ENCODE measurements at places on chromosomes 12 and 14.

DNA sequence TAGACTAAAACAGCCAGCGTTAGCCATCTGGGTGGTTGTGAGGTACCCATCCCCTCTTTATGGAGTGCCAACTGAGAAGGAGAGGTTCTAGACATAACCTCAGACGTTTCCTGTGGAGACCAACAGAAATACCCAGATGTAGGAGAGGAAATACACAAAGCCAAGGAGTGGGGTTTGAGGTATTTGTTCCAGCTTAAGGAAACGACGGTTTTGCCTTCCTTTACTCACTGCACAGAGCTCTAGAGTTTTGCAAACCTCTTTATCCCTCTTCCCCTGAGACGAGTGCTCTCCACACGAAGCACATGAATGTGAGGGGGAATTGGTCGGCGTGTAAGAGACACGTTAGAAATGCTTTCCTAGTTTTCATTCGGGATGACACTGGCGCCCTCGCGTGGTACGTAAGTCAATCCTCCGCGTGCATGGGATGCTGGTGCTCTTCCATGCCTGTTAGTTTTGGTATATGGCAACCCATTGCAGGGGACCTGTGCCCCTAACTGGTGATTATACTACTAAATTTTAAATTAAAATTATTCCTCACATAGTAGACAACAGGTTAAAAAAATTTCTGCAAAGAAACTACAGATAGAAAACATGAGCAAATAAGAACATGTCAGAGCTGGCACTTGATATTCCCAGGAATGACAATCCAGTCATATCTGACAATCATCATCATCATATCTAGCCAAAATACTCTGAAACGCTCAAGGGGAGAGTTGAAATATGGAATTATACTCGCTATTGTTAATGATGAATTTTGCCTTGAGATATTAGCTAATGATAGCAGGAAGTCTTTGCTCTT lies 121.7 kb downstream of the PPM1H start:
- DNase-seq: peak; percentile 62

- DNase-seq: no peak
These were observed 95.9 kb downstream of the TTC7B start for GRCh38 chr14:90720336-90720735.

GRCh38 chr12:76529226-76529918 lies 30.2 kb downstream of the OSBPL8 start:
- no peak for DNase-seq

DNA sequence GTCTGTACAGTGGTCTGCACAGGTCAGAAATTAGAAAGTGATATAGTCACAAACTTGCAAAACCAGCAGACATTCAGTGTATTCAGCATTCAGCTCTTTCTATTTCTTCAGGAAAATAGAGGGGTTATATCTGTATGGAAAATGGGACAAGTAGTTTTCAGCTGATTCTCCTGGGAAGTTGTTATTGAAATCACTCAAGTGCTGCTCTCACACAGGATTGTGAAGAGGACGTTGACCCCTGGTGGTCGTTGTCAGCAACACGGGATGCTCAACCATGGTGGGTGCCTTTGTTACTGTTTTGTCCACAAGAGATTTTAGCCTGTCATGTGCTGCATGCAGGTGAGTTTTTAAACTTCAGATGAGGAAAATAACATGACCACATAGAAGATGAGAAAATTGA lies 981.8 kb downstream of the TMEM121 start:
- no peak for DNase-seq

GRCh38 chr12:92596383-92596782 lies 106.4 kb upstream of the PLEKHG7 start:
- no peak for DNase-seq

GRCh38 chr12:24206621-24207020 lies 257.2 kb upstream of the SOX5 start:
- DNase-seq: no peak

- DNase-seq: no peak
These were observed 9.2 kb downstream of the KMT2D start for GRCh38 chr12:49051373-49051764.

DNA sequence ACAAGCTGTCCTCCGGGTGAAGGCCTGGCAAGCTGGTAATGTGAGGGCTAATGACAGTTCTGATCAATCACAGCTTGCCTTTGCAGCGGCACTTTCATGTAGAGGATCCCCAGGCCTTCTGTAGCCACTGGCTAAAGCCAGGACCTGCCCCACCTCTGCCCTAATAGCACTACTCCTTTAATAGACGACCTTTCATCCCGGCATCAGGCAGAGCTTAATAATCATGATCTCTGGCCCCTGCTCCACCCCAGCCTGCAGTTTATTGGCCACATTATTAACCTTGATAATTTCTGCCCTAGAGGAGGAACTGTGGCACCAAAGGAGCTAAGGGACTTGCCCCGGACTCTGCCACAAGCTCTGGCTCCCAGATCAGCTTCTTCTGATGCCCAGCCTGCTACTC lies 142.3 kb upstream of the TBX3 start:
- no peak for DNase-seq

GRCh38 chr14:100670753-100671049 lies 56.0 kb upstream of the DLK1 start:
- DNase-seq: no peak

GRCh38 chr12:83321971-83322370 lies 635.3 kb downstream of the TMTC2 start:
- no peak for DNase-seq

- DNase-seq: no peak
These were observed 21.3 kb upstream of the TUBA1C start for GRCh38 chr12:49243631-49244030.

DNA sequence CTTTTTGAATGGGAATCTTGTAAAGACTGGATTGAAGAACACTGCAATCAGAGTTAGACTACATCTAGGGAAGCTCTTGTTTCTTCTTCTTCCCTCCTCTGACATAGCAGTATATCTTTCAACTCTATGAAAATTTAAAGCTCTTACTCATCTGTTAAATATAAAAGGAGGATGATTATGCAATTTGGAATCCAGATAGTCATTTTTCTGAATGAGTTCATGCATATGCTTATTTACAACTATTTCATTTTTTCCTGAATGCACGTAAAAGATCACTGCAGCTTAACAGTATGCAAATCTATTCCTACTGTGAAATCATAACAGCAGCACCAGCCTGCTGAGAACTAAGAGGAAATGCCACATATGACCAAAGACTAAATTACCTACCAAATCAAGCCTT lies 133.5 kb upstream of the TMCC3 start:
- DNase-seq: no peak

GRCh38 chr12:101781834-101782233 lies 42.6 kb upstream of the SYCP3 start:
- DNase-seq: no peak

DNA sequence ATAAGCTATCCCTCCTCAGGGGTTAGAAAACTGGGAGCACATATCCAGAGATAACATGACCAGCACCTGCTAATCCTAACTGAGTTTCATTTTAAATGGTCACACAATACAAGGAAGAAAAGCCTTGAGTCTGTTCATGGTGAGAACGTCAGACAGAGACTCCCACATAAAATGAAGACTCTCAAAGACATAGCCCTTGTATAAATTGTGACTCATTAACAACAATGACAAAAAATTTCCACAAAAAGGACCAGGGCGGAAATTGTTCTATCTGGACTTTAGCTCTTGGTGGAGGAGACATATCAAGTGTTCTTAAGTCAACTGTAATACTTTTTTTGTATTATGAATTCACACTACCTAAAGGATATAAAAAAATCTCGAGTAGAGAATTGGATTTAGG lies 313.7 kb upstream of the DCN start:
- DNase-seq: no peak

GRCh38 chr12:52005903-52006703 lies 643 bp upstream of the TAMALIN start:
- peak; percentile 39 for DNase-seq

GRCh38 chr12:67358781-67359338 lies 89.7 kb downstream of the CAND1 start:
- no peak for DNase-seq

DNA sequence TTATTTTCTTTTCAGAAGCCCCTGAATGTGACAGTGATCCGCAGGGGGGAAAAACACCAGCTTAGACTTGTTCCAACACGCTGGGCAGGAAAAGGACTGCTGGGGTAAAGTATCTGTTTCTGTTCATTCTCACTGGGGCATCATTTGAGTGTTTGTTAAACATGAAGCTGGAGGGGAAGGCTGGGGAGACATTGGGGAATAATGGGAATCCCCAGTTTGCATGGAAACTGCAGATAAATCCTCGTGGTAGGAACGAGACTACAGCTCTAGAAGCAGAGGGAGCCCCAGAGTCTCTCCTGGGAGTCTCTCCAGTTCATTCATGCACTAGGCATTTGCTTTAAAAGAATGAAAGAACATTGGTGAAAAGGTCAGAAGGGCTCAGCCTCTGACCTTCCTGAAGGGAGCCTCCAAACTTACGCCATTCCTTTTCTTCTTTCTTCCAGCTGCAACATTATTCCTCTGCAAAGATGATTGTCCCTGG lies 2.5 kb upstream of the CFAP251 start:
- DNase-seq: no peak
